ENCODE measurements at places on chromosomes 11 and 22. TPM values are rescaled to one million over a fixed set of nuclear protein-coding genes. Genes with fewer than 3 reads are reported as not detected.

DNA sequence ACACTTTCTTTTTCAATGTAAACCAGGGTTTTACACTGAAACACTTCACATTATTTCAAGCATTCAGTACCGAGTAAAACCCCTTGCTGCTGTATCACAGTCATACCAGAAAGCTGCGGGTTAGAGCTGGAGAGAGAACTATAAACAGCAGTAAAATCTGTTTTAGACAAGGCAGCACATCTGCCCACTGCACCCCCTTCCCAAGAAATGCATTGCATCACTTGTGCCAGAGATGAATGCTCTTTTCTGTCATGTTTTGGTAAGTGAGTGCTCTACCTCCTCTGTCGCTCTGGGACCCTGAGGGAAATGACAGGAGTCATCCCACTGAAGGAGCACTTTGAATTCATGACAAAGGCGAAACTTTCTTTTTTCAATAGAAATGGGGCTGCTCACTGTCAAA is 107.2 kb downstream of the MAML2 start:
- H3K27me3 ChIP-seq: no peaks in the 10 kb centered on the region
- H3K4me1 ChIP-seq: no peaks in the 10 kb centered on the region
- H3K4me3 ChIP-seq: no peak overlapping the region
- H3K27ac ChIP-seq: no peak overlapping the region
- DNase-seq: no peak

DNA sequence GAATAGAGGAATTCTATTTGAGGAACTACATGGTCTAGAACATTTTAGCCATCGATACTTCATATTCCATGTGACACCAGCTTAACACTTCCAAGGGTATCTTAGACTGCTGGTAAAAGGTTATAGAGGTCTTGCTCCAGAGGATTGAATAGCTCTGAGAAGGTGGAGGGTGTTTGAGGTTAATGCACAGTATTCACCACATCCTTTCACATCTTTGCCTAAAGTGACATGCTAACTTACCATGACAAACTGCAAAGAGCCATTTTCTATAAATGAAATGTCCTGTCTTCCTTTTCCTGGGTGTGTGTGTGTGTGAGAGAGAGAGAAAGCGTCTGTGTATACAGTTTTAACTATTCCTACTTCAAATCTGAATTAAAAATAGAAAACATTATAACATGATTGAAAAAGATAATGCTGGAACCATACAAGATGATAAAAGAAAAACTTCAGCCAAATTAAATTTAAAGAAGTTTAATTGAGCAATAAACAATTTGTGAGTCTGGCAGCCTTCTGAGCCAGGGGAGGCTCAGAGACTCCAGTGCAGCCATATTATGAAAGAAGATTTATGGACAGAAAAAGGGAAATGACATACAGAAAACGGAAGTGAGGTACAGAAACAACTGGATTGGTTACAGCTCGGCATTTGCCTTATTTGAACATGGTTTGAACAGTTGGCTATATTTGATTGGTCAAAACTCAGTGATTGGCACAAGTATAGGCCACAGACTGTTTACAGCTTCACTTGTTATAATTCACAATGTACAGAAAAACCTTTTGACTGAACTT is 320.9 kb upstream of the CCDC179 start:
- DNase-seq: no peak
- H3K27me3 ChIP-seq: no peaks in the 10 kb centered on the region
- no peak overlapping the region for H3K27ac ChIP-seq
- H3K36me3 ChIP-seq: no peaks in the 10 kb centered on the region
- no peaks in the 10 kb centered on the region for H3K4me1 ChIP-seq

DNA sequence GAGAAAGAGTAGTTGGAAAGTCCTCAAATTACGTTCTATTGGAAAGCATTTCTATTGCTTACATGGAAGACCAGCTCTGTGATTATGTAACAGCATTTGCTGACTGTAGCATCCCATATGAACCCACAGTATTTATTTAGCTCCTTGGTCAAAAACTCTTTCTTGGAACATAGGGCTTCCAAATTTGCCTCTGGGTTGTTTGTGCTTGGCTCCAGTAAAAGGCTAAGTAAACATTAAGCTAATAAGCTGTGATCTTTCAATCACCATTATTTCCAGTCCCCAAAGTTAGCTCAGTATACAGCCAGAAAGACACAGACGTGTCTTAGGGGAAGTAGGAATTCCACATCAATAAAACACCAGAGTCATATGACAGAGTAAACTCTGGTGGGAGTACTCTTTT is 668.8 kb downstream of the DLG2 start:
- H3K4me3 ChIP-seq: no peak overlapping the region
- no peaks in the 10 kb centered on the region for H3K36me3 ChIP-seq
- peaks cover 8% of the 10 kb centered on the region for H3K27me3 ChIP-seq
- no peaks in the 10 kb centered on the region for H3K4me1 ChIP-seq
- DNase-seq: no peak
- no peak overlapping the region for H3K27ac ChIP-seq

The HMOX1 gene
- total RNA-seq: 26.4 TPM

All from HCT116 (cell line).